ENCODE measurements at places on chromosomes 13 and 19. TPM values are rescaled to one million over a fixed set of nuclear protein-coding genes. Genes with fewer than 3 reads are reported as not detected.

The CYP2A13 gene
- not detected for total RNA-seq

The PCDH8 gene
- total RNA-seq, result not detected

DNA sequence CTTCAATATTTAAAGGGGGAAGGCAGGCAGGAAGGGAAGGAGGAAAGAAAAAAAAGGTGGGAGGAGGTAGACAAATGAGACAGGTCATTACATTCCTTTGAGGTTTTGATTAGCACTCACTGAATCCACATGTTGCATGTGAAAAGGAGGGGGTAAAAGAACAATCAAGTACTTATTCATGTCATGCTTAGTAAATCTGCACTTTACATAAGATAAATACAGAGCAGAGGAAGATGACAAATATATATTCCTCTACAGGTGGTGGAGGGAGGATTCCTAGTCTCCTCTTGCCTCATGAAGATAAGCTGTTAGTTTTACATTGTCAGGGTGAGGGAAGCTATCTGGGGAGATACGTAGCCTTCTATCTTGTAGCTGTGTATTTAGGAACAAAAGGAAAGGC lies 1645.4 kb upstream of the SPRY2 start:
- no peak for DNase-seq

- no peak for DNase-seq
These were observed 76.6 kb upstream of the POMP start for GRCh38 chr13:28582225-28582891.
